ENCODE measurements at places on chromosomes 2 and 18. TPM values are rescaled to one million over a fixed set of nuclear protein-coding genes. Genes with fewer than 3 reads are reported as not detected.

The CACNB4 gene
- 26.2 TPM for total RNA-seq

The TBC1D8 gene
- 20.8 TPM for total RNA-seq

The TMEM198 gene
- total RNA-seq, result 8.6 TPM

The TDRD15 gene
- not detected for total RNA-seq

The MARS2 gene
- total RNA-seq, result 7.2 TPM

The RHBDD1 gene
- 40.2 TPM for total RNA-seq

The MLPH gene
- total RNA-seq, result 10.6 TPM

The IL37 gene
- total RNA-seq, result not detected

The ZNF407 gene
- total RNA-seq, result 45.9 TPM

The TM4SF20 gene
- total RNA-seq, result not detected

The REEP1 gene
- 34.9 TPM for total RNA-seq

The AP1S3 gene
- total RNA-seq, result 5.5 TPM

Data from camera-type eye (tissue), 1 donor.